ENCODE measurements at places on chromosomes 16 and 17. TPM values are rescaled to one million over a fixed set of nuclear protein-coding genes. Genes with fewer than 3 reads are reported as not detected.

Gene TBC1D3E
- total RNA-seq, result not detected

Gene RNF222
- total RNA-seq, result not detected

Gene ALDH3A1
- total RNA-seq, result 1.5 TPM

Gene IFI35
- 13.7 TPM for total RNA-seq

Gene UMOD
- not detected for total RNA-seq

- DNase-seq, result no peak
Observed at GRCh38 chr17:696369-696768, 18.3 kb downstream of the VPS53 start.

- no peak for DNase-seq
Observed at GRCh38 chr16:19883296-19883965, 1.2 kb downstream of the GPRC5B start.

- DNase-seq, result no peak
Observed at GRCh38 chr16:77881355-77882030, 93.1 kb downstream of the VAT1L start.

GRCh38 chr16:19029980-19030379 is 37.4 kb upstream of the COQ7 start:
- DNase-seq, result no peak

DNA sequence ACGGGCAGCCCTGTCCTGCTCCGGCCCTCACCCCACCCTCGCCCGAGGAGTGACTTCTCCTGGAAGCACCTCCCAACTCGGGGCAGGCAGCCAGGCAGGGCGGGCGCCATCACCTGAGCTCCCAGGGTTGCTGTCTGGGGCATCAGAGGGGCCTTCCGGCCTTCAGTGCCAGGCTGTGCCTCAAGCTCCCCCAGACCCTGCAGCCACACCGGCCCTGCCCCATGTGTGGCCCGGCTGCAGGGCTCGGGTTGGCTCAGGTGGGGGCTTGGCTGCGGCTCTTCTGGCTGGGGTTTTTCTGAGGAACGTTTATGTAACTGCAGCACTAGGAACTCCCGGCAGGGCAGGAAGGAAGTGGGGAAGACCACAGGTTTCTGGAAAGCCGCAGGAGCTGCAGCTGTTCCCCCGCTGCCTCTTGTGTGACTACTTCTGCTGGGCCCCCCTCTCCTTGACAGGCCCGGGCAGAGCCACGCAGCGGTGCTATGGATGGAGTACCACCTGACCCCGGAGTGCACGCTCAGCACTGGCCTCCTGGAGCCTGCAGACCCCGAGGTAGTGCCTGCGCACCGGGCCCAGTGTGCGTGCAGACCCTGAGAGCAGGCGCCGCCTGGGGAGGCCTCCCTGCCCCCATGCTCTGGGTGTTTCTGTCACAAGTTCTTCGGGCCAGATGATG is 45.6 kb downstream of the PRMT7 start:
- no peak for DNase-seq
